ENCODE measurements at places on chromosomes 2 and 18. TPM values are rescaled to one million over a fixed set of nuclear protein-coding genes. Genes with fewer than 3 reads are reported as not detected.
A peak's percentile ranks its signal among the peaks of the same experiment; 100 is the strongest.

Gene RAB27B
- 0.47 TPM for polyA plus RNA-seq

Gene GPN1
- polyA plus RNA-seq = 56.4 TPM

Gene LYPD6
- polyA plus RNA-seq = 3.2 TPM

GRCh38 chr2:118732432-118732831 is 115.0 kb downstream of the EN1 start:
- peak; percentile 30 for DNase-seq

- no peak for DNase-seq
Observed at GRCh38 chr2:225725726-225726125, 326.2 kb downstream of the NYAP2 start.

DNA sequence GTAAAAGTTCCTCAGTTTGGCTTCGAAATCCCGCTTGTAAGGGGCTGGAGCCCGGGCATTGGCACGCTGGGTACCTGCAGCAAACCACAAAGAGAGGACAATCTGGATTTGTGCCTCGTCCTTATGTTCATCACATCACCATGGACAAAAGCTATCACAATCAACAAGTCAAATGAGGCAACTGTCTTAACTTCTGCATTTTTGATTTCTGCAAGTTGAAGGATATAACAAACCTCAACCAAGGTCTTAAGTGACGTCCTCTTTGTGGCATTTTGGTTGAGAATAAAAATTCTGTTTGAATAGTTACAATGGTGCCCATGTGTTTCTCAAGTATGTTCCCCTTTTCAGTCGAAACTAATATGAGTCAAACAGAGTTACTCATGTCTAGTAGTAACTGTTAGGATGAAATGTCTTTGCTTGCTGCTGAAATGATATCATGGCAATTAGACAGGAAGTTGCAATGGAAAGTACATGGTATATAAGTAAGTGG is 70.8 kb upstream of the STK17B start:
- DNase-seq = peak; percentile 87

DNA sequence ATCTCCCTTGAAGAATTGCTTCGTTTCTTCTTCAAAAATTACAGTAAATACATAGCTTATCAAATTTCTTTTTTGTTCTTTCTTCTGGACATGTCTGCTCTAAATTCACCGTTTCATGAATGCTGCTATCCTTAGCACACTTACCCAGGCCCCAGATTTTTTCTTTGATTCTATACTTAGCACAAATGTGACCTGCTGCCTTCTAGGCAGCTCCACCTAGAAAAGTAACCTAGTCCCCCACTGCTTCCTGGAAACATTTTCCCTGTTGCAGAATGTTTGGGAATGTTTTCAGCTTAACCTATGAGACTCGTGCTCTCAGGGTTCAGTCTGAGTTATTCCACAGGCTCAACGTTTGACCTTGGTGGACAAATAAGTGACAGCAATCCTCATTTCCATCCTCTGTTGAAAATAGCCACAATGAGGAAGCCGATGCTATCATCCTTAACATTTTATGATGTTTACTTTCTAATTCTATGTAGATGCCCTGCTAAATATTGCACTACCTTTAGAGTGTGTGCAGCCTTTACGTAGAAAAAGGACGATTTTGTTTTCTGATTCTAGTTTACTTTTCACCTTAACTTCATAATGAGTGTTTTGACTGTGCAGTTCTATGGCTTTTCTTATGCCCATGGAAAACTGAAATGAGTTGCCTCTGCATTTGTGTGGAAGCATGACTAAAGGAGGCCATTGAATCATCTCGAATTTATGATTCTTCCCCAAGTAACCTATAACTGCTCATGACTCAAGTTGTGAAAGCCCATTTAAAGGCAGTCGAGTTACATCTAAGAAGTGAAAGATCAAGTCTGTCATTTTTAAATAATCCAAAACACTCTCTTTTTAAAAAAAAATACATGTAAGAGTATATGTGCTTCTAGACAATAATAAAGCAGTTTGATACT is 47.7 kb downstream of the TMEM182 start:
- DNase-seq = no peak

GRCh38 chr2:179376881-179377280 is 112.2 kb upstream of the SESTD1 start:
- DNase-seq = no peak
